ENCODE measurements at places on chromosomes 11 and 22.
A peak's percentile ranks its signal among the peaks of the same experiment; 100 is the strongest.

DNA sequence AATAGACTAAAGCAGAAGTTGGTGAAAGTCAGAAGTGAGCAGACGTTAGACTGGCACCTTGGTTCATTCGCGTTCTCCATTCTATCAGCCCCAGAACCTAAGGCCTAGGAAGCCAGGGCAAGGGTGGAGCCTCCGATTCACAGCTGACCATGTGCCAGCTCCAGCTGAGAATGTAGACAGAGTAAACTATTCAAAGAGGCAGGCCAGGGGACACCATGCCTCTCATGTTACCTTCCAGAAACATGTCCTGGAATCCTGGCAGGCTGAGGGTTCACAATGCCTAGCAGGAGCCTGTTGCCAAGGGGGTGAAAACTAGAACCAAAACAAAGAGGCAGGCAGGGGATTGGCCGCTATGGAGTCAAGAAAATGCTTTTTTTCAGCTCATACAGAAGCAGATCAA is 224.4 kb upstream of the POU2AF2 start:
- no peak for DNase-seq

GRCh38 chr11:122655527-122656072 is at the start of gene UBASH3B:
Gene UBASH3B (plus strand): TSS chr11:122655722. CDS start chr11:122656050, 328 bp downstream.
- peak; percentile 89 for DNase-seq

GRCh38 chr22:44814266-44815098 is 62.1 kb downstream of the ARHGAP8 start:
- no peak for DNase-seq

DNA sequence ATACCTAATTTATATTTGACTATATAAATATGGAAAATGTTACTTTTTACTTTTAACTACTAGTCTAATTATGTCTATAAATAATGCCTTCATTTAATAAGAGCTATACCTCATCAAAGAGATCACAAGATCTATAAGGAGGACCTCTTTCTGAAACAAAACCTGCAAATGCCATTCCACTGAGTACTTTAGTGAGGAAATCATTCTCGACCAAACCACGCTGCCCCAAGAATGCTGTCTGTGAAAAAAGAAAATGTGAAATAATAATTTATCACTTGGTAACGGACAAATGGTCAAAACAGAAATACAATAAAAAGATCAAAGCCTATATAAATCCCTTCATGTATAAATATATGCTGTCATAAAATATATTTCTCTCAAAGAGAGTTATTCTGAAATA is 301.7 kb downstream of the SBF2 start:
- DNase-seq: no peak

DNA sequence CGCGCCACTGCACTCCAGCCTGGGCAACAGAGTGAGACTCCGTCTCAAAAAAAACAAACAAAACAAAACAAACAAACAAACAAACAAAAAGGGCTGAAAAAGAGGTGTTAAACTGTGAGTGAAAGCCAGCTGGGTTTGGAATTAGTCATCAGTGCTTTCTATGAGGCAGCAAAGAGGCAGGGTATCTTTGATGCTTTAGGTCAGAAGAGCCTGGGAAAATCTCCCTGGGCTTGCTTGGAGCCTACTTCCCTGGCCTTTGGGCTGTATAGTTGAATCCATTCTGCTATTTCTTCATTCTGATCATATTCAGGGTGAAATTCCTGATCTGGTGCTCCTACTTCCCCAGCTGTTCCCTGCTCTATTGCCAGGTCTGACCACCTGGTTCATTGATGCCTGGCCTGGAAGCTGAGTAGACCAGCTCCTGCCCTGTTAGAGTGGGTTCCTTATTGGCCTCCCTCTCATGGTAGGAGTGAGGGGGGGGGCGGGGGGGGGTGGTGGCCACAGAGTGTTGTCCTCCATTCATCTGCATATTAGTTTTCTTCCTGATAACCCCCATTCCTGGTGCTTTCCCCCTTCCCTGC is 65.6 kb downstream of the INSC start:
- no peak for DNase-seq

DNA sequence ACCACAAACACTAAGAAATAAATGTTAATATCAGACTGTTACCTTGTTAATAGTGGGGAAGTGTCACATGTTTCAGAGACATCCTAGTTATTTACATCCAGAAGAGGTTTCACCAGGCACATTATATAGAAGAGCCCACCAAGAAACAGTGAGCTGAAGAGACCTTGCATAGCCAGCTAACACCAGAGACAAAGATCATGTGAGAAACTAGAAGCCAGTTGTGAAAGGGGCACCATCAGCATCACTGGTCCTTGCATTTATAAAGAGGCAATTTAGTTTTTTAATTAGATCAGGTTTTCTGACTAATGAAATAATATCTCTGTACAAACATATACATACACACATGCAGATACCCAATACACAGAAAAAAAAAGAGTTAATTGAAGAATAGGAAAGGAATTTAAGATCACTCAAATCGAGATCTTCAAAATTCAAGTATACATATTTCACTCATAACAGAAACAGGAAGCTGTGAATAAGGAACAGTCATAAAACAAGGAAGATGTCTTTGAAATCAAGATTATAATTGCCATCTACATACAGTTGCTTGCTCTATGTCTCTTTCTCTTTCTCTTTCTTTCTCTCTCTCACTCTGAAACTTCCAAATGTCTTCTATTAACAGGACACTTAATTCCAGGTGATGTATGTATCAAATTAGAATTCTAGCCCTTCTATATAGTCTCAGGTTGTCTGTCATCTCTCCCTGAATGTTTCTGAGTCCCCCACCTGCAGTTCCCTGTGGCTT is 348.7 kb downstream of the ETS1 start:
- no peak for DNase-seq

- DNase-seq: peak; percentile 4
Measured at GRCh38 chr11:83881428-83881827, 595.3 kb upstream of the CCDC90B start.
